ENCODE measurements at places on chromosomes 4 and X.
A peak's percentile ranks its signal among the peaks of the same experiment; 100 is the strongest.

GRCh38 chrX:39774774-39775328, 322.9 kb downstream of the BCOR start:
- DNase-seq, result no peak

- DNase-seq, result no peak
Measured at GRCh38 chr4:25783943-25784342, 78.8 kb downstream of the SEL1L3 start.

- peak; percentile 93 for DNase-seq
Measured at GRCh38 chr4:128322986-128323385, 35.4 kb upstream of the PGRMC2 start.

- peak; percentile 55 for DNase-seq
Measured at GRCh38 chr4:102299354-102300107, 45.8 kb downstream of the SLC39A8 start.

- DNase-seq, result no peak
Measured at GRCh38 chr4:161186750-161187149, 977.0 kb downstream of the FSTL5 start.

DNA sequence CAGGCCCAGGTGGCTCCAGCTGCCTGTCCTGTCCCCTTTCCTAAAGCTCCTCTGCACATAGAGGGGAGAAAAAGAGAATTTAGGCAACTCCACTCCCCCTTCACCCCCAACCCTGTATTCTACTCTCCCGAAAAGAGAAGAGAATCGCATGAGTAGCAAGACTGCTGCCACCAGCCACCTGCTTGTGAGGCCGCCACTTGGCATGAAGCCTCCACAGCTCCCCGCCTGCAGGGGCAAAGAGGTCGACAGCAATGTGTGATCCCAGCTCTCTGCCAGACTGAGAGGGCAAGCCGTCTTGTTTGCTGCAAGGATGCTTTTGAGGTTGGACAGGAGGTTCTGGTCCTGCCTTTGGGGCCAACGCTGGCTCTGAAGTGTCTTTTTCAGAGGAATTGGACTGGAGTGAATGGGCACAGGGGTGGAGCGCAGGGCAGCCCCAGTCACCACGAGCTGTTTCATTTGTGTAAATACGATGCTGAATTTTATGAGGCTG, 77.1 kb downstream of the STARD8 start:
- DNase-seq, result no peak

DNA sequence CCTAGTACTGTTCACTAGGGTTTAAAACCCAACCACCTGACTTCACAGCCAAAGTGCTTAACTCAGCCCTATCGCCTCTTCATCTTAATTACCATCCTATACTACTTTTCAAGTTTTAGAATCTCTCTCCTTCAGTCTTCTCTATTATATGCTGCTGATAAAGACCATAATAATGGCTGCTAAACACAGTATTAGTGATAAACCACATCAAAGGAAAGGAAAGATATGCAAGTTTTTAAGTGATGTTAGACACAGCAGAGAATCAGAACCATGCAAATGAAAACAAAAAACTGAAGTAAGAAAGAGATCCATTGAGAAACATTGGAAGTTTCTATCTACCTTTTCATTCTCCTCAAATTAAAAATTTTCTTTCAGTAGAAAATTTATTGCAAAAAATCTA, 100.8 kb downstream of the REELD1 start:
- no peak for DNase-seq

- peak; percentile 67 for DNase-seq
Measured at GRCh38 chrX:23883737-23884354, 23.9 kb downstream of the APOO start.

GRCh38 chr4:118268780-118269179, 84.0 kb downstream of the PRSS12 start:
- no peak for DNase-seq

GRCh38 chr4:68592673-68593072, 16.6 kb upstream of the UGT2B17 start:
- DNase-seq, result no peak

DNA sequence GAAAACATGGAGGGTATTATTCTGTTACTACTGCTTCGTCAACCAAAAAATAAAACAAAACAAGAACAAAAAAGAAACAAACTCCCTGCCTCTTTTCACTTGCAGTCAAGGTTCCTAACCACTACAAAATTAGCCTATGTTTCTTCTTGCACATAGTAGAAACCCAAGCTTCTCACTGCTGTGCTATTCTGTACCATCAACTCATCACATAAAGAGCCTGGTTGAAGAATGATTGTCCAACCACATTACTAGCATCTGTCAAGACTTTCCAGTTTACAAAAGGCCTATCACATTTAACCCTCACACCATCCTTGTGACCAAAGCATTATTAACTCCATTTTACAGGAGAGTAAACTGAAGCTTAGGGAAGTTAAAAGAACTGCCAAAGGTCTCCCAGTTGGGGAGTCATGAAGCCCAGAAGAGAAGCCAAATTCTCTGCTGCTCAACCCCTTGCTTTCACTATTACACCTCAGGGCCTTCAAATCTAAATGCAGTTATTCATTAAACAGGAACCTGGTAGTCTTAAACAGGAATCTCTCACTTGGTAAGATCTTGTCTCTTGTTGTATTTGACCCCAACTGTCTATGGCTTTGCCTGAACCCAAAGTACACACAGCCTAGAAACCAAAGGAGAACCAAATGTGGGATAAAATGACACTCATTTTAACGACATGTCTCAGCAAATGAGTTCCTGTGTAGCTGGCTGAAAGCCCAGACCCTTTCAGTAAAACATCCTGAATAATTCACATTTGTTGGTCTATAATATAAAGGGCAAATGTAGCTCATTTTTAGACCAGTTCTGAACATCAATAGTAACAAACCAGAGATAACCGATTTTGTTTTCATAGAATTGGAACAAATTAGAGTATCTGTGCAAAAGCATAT, 8.6 kb downstream of the F9 start:
- DNase-seq, result no peak

- no peak for DNase-seq
Measured at GRCh38 chr4:9977518-9978031, 43.7 kb downstream of the SLC2A9 start.

DNA sequence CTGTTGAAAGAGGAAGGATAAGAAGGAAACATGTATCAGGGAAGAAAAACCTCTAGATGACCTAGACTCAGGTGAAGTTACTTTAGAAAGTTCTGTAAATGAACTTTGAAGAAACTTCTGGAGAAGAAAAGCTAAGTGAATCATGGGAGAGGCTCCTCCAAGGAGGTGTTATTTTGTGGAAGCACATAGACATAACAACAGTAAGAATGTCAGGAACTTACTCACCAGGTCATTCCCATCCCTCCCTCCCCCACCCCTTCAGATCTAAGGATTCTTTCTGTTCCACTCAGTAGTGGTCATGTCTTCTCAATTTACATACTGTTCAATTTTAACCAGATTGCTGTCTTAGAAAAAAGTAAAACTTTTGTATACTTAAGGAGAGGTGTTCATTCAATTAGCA, 310.5 kb upstream of the DDX53 start:
- DNase-seq, result peak; percentile 71

DNA sequence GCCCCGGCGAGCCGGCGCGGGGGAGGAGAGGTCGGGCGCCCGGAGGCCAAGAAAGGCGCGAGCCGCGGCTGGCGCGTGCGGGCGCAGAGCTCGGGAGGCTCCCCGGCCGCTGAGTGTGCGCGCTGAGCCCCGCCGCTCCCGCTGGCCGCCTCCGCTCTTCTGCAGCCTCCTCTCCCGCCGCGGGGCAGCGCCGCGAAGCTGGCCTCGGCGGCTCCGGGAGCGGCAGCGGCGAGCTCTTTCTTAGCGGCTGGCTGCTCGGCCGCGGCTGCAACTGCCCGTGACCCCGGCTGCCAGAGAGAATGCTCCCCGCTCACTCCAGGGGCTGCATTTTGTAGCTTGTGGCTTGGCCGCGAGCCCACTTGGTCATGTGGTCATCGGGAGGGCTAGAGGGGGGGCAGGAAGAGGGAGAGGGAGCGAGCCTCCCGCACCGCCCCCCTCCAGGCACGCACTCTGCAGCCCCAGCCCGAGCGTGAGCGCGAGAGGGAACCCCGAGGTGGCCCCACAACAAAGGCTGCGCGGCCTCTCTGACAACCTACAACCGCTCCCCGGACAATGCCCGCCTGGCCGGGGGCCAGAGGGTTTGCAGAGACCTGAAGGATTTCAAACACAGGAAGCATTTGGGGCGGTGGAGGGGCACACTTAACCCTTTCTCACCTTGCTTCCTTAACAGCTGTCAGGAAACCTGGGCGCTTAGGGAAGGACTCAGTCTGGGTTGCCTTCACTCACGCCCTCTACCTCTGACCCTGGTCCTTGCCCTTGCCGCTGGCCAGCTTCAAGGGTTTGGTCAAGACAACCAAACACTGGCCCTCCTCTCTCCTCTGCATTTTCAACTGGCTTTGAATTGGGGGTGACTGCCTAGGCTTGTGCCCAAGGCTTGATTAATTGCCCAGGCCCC, at the start of gene APLN:
Gene APLN (minus strand): TSS at position 305 of the 895 bp plus-strand sequence. CDS start 326 bp downstream, outside the sequence.
- peak; percentile 34 for DNase-seq

Measured in lung microvascular endothelial cell (primary cell).